ENCODE measurements at places on chromosomes 5 and 9.

GRCh38 chr5:65163698-65164097 is 318.0 kb downstream of the ADAMTS6 start:
- no peak for DNase-seq

DNA sequence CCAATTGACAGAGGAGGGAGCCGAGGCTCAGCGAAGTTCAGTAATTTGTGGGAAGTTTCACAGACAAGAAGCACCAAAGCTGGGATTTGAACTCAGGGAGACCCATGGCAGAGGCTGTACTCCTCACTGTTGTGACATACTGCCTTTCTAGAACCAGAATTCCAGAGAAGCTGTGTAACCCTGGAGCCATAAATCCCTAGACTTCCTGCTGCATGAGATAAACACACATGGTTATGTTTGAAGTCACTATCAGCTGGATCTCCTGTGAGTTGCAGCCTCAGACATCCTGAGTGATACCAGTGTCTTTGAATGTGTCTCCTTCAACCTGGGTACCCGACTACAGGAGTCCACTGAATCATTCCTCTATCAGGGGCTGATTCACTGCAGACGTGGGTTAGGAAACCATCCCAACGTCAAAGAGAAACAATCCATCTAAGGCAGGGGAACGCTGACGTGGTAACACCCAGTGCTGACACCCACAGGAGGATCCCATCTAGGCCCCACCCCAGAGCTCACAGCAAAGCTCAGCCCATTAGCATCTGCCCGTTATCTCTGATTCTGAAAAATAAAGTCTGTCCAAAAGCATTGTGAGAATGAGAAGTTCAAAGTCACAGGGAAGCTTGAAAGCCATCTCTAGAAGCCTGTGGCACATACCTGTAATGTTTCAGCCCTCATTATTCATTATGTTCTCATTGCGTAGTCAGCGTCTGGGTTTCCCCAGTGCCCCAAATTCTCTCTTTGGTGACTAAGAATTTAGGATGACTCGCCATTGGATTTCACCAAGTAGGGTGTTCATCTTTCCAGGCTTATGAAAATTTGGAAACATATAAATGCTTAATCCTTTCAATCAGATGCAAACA is 36.3 kb upstream of the BASP1 start:
- no peak for DNase-seq

DNA sequence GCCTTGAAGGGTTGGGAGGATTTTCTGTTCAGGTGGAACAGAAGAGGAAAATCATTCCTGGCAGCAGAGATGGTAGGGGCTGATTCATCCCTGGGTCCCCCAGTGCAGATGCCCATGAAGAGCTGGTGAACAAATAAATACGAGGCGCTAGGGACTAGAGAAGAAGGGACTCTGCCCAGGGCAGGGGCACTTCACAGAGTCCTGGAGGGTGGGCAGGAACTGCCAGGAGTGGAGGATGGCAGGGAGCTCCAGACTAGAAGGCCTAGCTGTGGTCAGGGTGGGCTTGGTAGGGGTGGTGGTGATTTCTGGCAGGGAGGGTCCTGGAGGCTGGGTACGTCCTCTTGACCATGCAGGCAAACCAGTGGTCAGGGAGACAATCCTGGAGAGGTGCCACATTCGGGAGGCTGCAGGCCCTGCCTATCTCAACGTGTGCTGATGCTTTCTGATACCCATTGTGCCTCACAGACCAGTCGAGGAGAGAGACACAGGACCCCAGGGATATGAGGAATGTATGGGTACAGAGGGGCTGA is 69.9 kb downstream of the CRB2 start:
- DNase-seq: no peak

GRCh38 chr5:81142108-81142507 is 91.0 kb upstream of the CKMT2 start:
- no peak for DNase-seq

- no peak for DNase-seq
These were observed 129.1 kb upstream of the SPRY4 start for GRCh38 chr5:142453932-142454331.

Data from stimulated activated CD8-positive, alpha-beta memory T cell treated with anti-CD3 and anti-CD28 coated beads, Interleukin-15, amount 100 ng/mL, for 24 hours (primary cell).